Sciatic nerve (tissue), 2 donors: ENCODE measurements at places on chromosomes 4 and X.

- no peak for DNase-seq
Observed at GRCh38 chr4:1330761-1331590, 16.0 kb upstream of the UVSSA start.

DNA sequence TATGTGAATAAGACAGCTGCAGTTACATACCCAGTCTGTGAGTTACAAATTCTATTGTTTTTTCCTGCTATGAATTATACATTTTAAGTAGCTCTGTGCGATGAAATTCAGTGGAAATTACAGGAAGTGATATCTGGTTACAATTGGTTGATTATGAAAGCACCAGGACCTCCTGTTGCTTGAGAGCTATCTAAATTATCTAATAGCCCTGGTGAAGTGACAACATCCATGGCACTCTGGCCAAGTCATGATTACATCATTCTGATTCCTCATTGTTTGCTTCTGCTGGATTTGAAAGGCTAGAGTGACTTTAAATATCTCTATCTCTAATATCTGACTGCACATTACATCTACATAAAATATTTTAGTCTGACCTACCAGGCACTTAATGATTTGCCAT, 515.0 kb downstream of the CFAP47 start:
- DNase-seq, result no peak

DNA sequence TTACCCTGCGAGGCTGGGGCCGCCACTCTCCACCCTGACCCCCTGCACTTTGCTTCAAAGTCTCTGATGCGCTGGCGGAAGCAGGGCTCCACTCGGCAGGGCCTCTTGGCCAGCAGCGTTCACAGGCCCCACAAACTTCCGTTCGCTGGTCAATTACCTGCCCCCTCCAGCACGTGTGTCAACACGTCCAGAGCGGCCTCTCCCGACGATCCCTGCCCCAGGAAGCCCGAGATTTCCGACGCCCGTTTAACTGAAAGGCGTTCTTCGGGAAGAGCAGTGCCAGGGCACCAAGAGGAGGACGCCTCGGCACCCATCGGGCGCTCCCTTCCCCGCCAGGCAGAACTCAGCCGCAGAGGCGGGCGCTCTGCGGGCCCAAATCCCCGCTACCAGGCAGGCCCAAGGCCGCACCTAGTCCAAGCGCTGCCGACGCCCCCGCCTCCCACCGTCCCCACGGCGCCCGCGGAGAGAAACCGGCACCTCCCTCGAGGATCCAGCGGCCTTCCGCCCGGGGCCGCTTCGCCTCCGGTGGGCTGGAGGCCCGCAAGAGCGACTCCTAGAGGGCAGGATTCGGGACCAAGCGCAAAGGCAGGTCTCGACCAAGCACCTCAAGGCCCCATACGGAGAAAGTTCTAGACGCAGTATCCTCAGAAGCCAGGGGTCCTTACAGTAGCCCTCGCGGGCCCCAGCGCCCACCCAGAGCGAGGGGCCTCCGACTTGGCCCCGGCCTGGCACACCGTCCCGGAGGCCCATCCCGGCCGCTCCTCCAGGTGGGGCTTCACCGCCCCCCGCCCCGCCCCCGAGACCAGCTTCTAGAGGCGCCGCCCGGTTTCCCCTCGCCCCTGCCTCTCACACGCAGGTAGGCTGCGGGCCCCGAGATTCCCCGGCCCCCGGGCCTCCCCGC, 586 bp downstream of the BCAP31 start:
- DNase-seq, result no peak

- no peak for DNase-seq
Observed at GRCh38 chr4:41504167-41504818, 33.7 kb upstream of the LIMCH1 start.

DNA sequence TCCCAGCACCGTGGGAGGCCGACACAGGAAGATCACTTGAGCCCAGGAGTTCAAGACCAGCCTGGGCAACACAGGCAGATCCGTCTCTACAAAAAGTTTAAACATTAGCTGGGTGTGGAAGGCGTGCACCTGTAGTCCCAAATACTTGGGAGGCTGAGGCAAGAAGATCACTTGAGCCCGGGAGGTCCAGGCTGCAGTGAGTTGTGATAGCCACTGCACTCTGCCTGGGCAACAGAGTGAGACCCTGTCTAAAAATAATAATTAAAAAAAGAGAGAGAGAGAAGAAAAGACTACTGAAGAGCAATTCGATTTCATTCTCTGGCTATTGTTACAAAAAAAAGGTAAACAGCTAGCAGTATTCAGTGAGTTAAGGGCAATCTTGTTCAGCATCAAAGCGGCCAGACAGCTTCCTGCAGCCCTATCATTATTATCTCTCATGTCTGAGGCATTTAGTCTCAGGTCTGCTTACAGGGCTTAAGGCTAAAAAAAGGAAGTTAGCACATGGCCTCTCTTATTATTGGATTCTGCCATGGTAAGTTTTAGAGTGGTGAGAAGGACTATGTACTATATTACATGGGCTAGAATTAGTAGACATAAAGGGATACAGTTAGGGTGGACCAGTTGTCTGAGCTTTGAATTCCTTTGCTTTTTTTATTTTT, 37.9 kb downstream of the ARHGEF6 start:
- no peak for DNase-seq

- no peak for DNase-seq
Observed at GRCh38 chrX:39022106-39022505, 220.8 kb downstream of the MID1IP1 start.

DNA sequence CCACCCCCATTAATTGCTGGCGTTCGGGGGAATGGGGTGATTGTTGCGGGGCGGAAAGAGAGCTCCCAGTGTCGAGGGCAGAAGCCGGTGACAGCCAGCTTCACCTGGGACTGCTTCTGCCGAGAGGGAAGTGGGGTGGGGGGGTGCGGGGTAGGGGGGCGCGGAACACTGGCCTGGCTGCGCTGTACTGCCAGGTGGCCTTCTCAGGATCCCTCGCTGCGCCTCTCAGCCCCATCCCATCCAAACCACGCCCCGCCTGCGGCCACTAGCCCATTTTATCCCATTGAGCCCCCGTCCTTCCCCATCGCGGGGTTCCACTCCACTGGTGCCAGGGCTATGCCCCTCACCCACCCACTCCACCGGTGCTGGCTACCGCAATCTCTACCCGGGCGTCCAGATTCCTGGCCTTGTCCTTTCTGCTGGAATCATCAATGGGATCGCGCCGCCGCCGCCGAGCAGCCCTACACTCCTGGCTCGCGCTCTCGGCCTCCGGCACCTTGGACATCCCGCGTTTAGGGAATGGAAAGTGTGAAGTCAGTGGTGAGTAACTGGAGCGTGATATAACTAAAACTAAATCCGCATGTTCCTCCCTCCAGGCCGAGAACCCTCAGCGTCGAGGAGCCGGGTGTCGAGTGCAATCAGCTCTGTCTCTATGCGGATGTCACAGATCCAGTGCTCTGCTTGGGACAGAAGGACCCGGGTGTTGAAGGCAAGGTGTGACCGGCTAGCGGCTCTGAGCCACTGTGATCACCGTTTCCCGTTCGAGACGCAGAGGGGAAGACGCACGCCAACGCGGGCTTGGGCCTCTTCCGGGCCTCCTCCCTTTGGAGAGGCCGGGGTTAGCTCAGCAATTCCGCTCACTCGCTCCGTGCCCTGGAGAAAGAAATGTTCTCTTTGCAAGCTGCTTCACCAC, 20.5 kb downstream of the NKX3-2 start:
- DNase-seq, result no peak

DNA sequence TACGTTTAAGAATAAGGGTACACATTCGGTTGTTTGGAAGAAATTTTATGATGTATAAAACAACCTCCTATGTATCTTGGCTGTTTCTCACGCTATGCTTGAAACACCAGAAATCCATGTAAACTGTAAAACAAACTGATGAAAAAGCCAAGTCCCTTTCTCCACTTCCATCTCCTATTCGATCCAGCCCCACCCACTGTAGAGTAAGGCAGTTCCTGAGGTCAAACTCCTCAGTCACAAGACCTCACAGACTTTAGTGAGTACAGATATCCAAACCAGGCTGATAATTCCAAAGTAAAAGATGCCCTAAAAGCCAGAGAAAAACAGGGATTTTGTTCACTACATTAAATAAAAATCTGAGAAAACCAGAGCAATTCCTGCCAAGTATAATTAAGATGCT, 45.6 kb downstream of the ARHGEF38 start:
- DNase-seq, result no peak

- no peak for DNase-seq
Observed at GRCh38 chr4:10403633-10404445, 53.4 kb downstream of the ZNF518B start.

- DNase-seq, result no peak
Observed at GRCh38 chrX:20517565-20517964, 250.9 kb upstream of the RPS6KA3 start.

- no peak for DNase-seq
Observed at GRCh38 chr4:6079965-6080364, 61.7 kb upstream of the C4orf50 start.

DNA sequence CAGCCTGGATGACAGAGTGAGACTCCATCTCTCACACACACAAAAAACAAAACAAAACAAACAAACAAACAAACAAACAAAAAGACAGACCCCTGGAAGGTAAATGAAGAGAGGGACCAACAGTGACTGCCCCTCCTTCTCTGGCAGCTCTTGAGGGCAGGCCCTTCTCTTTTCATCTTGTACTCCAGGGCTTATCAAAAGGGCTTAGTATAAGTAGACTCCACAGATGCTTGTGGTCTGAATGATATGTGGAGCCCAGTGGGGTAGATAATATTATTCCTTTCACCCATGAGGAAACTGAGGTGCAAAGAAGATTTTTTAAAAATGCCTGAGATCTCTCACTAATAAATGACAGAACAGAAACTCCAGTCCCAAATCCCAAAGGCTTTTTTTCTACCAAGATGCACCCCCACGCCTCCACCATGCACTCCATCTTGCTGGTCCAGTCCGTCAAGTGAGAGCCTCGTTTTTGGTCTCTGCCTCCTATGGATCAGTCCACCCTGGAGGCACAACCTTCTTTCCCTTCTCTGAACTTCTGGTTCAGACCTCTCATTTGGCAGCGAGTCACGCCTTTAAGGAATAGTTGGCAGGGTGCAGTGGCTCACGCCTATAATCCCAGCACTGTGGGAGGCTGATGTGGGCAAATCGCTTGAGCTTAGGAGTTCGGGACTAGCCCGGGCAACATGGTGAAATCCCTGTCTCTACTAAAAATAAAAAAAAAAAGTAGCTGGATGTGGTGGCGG, 17.0 kb upstream of the CHRNA9 start:
- no peak for DNase-seq

DNA sequence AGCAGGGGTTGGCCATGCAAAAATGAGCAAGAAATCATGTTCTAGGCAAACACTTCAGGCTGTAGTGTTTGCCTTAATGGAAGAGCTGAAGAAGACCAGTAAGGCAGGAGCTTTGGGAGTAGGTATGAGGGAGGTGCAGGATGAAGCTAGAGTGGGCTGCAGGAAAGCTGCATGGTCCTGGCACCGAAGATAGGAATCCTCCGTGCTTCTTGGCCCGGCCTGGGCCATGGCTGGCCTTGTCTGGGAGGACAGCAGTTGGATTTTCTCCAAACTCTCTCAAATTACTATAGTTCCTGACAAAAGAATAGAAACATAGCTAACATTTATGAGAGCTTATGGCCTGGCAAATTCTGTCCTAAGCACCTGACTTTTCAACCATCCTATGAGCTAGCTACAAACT, 116.5 kb downstream of the UCHL1 start:
- no peak for DNase-seq

GRCh38 chr4:12439633-12440305, 1011.1 kb upstream of the HS3ST1 start:
- no peak for DNase-seq

GRCh38 chr4:112564706-112565270, 48.8 kb upstream of the NEUROG2 start:
- no peak for DNase-seq
